ENCODE measurements at places on chromosomes 7 and 10.

GRCh38 chr7:112411186-112411795 lies 39.0 kb upstream of the IFRD1 start:
- DNase-seq, result no peak

DNA sequence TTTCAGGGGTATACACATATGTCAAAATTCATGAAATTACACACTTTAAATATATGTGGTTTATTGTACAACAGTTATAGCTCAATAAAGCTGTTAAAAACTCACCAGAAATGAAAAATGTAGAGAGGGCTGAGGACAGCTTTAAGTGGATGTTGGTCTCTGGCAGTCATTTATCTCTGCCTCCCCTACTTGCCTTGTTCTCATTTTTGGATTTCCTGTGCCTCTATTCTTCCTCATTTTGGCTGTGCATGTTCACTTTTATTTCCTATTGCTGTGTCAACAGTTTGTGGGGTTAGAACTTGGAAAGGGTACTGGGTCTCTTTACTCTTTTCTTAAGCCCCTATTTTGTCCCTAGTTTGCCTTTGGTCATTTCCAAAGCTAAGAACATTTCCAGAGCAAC lies 18.6 kb upstream of the MEST start:
- no peak for DNase-seq

DNA sequence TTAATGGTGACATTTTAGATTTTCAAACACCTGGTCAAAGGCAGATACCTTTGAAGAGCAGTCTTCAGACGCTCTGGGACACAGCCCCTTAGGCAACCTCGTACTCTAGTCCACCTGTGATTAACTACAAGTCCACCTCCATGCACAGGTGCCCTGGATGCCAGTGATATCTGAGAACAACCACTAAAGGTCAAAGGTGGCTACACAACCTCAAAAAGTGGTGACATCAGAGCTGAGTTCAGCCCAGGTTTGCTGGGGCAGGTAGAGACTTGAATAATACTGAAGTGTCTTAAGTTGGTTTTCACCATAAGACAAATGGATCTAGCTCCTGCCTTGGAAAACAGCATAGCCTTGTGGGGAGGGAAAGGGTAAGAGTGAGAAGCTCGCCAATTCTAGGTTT lies 143.4 kb upstream of the ADO start:
- no peak for DNase-seq

- DNase-seq, result no peak
These were observed 149.4 kb upstream of the PRR15 start for GRCh38 chr7:29414216-29414615.

DNA sequence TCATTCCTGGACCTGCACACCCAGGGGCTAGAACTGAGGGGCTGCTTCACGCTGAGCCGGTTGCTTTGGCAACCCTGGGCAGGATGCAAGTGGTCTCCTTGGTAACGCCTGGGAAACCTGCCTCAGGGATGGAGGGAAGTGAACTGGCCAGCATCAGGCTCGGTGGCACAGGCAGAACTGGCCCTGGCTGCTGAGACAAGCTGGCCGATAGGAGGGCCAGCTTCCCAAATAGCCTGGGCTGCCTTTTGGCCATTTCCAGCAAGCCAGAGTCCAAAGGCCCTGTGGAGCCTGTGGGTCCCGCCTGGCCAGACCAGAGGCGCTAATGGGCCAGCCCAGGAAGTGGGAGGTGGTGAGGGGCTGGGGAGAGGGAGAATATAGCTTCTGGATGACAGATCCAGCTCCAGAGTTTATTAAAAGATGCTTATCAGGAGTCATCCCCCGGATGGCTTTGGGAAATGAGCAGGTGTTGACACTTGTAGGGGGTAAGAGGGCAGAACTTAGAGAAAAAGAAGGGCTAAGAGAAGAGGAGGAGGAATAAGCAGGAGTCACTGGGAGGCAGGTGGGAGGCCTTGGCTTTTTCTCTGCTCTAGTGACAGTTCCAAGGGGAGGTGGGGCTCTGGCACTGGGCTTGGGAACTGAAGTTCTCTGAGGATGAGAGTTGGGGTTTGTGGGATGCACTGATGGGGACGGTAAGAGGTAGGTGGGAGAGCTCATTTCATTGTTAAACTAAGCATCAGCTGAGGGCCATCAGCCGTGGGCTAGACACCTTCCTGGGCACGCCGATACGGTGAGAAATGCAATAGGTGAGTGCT lies 9.6 kb downstream of the NEURL1 start:
- no peak for DNase-seq

DNA sequence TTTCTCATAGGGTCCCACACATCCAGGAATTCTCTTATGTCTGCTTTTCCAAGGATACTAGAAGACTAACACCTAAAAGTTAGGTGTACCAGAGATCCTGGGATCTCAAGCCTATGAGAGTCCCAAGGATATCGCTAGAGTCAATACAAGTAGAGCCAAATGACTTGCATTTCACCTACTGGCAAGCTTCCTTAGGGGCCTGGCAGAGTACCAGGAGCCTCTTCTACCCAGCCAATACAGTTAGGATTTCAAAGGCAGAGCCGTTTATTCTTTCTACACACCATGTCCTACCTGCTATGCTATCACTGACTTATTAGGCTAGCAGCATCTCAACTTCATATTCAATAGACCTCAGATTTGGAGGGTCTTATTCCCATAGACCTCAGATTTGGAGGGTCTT lies 53.5 kb upstream of the UNC5B start:
- no peak for DNase-seq

DNA sequence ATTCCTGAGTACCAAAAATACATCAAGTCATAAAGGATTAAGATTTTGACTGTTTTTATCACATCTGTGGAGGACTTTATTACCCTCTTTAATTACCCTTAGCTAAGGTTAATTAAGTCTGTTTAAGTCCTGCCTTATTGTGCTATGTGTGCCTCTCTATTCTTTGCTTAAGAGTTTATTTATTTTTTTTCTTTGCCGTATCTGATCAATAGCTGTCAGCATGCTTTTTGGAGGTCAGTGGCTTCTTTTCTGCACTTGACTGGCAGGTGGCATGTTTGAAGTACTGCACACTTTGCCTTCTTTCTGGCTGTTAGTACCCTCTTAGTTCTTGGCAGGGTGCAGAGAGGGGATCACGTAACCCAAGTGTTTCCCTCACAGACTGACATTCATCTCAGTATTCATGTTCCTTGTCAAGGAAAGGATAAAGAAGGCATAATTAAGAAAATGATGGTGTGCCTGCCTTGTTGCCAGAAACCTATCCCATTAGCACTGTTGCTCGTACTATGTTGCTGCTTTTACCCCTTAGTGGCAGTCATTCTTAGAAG lies 225.8 kb downstream of the EXOC4 start:
- no peak for DNase-seq

- DNase-seq, result no peak
These were observed 136.6 kb downstream of the IQUB start for GRCh38 chr7:123397746-123398338.

DNA sequence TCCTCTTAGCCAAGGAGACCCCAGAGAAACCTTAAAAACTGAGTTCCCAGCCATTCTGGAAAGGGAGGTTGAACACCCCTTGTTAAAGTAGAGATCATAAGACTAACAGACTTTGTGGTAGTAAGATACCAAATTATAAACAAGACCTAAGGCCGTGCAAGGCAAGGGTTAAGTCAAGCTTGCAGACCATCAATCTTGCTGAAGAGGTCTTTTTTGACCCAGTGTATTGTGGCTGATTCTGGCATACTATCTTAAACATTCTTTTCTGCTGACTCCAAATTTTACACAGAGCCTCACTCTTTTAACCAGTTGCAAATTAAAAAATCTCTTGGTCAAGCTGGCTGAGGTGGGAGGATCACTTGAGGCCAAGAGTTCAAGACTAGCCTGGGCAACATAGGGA lies 1.2 kb upstream of the TBRG4 start:
- no peak for DNase-seq

DNA sequence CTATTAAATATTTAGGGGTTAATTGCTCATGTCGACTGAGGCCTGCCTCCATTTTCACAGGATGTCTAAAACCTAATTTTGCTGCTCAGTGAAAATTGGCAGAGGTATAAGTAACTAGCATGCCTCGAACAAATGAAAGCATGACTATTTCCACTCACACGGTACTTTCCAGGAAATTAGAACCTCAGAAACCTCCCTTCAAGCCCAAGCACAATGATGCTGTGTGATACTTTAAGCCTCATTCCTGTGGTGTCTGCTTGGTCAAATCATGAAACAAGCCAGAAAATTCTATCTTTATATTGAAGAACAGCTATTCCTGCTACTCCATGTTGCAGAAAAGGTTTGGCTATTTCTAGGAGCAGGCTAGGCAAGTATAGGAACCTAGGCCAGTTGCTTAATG lies 203.0 kb downstream of the SORCS3 start:
- no peak for DNase-seq

- DNase-seq, result no peak
These were observed 342.1 kb downstream of the PHF14 start for GRCh38 chr7:11315666-11316258.

DNA sequence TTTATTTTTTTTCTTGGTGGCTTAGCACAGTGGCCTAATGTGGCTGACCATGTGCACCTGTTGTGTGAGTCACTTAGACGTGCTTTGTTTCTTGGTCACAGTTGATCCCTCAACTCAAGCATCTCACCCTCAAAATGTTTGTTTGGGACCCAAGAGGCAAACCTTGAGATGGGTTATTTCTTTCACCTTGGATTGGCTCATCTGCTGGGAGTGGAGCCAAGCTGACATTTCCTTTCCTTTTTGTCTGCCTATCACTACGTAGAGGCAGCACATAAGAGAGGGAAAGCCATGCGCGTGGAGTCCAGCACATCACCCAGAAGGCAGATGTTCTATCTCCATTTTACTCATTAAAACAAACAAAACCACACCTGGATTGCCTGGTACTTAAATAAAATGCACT lies 6.4 kb upstream of the PRKCQ start:
- no peak for DNase-seq

- DNase-seq, result no peak
These were observed 670 bp downstream of the RCC1L start for GRCh38 chr7:75072981-75073283.

DNA sequence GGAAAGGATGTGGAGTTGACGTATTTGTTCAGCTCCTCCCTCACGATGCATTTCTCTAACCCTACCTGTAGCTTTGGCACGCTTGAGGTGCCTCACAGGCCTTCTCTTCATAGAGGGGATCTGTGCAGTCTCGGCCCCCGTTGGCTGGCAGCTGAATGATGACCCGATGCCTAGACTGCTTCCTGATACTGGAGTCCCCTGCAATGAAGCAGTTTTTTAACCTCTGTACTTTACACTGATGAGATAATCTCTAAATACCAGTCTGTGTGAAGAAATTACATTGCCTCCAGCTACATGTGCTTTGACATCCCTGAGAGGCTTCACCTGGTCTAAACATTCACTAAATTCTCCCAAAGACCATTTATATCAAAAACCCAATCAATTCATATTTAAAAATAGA lies 370.1 kb downstream of the THSD7A start:
- no peak for DNase-seq

GRCh38 chr7:149635561-149636329 lies 137.6 kb downstream of the ZNF467 start:
- DNase-seq, result no peak

DNA sequence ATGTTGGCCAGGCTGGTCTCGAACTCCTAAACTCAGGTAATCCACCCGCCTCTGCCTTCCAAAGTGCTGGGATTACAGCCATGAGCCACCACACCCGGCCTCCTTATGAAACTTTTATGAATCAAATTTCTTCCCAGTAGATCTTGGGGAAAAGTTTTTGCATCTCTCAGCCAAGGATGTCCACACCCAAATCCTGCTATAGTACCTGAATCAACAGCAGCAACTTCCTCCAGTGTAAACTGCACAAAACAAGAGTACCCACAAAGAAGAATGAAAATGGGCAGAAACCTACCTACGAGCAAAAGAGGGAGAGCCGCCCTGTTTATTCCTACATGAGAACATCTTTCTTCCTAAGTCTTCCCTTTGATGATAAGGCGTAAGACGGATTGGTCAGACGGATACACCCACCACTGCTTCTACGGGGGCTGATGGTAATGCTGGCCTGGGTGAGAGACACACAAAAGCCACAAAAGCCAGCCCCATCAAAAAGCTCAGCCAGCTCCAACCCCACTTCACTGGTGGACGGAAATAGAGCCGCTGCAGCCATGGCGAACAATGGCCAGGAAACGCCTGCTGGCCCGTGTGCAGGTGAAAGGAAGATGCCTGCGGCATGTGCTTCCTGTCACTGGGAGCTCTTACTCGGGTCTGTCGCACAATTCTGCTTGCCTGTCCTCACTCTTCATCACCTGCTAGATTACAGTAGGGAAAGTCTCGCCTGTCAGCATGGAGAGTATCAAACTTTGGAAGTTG lies 10.4 kb downstream of the JCAD start:
- no peak for DNase-seq

DNA sequence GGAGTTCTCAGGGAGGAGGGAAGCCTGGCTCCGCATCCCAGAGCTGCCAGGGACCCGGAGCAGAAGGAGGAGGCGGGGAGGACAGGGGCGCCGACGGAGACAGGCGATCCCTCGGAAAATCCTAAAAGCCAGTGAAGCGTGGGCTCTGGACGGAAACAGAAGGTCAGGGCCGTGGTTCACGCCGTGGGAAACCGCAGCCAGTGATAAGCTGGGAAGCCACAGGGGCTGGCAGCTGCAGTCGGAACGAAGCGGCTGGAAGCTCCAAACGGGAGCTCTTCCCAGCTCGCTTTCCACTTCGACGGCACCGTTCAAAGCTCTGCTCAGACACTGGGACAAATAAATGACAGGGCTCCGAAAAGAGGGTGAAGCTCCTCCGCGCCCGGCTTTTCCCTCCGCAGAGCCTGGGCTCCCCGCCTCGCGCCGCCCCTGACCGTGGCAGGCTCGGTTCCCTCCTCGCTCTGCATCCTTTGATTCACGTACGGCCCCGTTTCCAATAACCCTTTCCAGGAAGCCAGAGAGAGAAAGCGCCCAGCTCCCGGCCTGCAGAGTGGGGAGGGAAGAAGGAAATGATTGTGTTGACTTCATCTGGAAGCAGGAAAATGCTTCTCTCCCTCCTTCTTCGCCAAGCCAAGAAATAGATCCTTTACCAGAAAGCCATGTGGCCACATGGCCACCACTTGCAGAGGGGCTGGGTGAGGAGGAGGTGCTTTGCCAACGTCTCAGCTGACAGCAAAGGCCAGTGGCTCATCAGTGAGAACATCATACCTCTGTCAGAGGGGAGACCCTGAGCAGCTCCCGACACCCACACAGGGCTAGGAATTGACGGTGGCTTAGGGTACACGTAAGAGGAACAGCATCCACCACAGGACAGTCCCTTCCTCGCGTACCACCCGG lies 57.4 kb downstream of the ADRB1 start:
- no peak for DNase-seq

DNA sequence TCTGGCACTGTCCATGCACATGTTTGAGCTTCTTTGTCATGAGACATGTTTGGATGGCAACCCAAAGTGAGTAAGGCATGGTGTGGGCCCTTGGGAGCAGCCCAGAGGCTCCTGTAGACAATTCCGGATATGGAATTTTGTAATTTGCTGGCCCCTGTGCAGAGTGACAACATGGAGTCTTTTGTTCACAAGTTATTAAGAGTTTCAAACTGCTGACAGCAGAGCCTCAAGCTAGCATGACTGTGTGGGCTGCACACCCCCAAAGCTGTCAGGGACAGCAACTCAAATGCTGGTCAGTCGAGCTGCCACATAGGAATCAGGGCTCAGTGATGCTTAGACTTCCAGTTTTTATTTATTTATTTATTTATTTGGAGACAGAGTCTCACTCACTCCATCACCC lies 7.0 kb upstream of the MYL7 start:
- DNase-seq, result no peak

All from activated CD4-positive, alpha-beta T cell treated with anti-CD3 and anti-CD28 coated beads, Interleukin-2, amount 50 U/mL, for 4 hours (primary cell).